DND-41 (cell line): ENCODE measurements at places on chromosomes 7 and 10.

DNA sequence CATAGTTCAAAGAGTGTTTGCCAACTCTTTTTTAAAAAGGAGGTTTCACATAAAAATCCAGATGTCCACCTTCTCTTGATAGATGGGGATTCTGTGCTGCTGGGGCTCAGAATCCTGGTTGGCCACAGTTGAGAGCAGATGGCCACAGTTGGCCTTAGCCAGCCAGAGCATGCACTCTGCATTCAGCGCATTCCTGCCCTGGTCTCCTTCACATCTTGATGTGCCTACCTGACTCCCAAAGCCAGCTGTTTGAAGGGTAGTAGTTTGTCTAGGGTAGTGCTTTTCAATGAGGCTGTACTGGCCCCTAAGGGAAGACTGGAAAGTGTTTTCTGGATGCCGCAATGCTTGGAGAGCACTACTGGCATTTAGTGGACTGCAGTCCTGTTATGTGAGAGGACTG is 208.1 kb upstream of the HDAC9 start:
- DNase-seq, result no peak

DNA sequence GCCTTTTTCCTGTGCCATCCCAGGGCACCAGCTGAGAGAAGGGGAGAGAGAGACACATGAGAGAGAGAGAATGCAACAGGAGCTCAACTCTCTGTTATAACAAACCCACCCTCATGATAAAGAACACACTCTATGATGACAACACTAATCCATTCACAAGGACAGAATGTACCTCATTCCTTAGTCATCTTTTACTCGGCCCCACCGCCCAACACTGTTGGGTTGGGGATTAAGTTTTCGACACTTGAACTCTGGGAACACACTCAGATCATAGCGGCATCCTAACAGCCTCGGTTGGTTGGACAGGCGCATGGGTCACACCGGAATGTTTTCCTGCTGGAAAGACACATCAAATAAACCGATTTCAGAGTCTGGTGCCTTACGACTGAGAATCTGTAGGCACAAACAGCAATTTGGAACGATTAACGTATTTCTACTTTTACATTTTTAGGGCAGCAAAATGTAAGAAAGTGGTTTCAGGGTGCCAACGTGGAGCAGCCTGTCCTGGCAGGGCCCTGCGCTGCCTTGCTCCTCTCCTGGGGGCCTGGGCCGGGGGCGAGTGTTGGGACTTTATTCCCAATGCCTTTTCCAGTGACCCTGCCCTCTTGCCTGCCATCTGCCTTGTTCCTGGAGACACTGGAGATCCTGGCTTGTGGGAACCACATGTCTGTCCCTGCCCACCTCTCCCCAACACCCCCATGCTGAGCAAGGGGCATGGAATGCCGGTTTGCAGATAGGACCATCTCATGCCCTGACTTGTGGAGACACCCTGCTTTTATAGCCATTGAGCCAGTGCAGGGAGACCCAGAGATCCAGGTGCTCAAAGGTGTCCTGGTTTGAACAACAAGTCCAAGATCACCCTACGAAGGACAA is 287.0 kb downstream of the TCERG1L start:
- no peak for DNase-seq

GRCh38 chr7:29975561-29975960 is 14.0 kb downstream of the SCRN1 start:
- no peak for DNase-seq

DNA sequence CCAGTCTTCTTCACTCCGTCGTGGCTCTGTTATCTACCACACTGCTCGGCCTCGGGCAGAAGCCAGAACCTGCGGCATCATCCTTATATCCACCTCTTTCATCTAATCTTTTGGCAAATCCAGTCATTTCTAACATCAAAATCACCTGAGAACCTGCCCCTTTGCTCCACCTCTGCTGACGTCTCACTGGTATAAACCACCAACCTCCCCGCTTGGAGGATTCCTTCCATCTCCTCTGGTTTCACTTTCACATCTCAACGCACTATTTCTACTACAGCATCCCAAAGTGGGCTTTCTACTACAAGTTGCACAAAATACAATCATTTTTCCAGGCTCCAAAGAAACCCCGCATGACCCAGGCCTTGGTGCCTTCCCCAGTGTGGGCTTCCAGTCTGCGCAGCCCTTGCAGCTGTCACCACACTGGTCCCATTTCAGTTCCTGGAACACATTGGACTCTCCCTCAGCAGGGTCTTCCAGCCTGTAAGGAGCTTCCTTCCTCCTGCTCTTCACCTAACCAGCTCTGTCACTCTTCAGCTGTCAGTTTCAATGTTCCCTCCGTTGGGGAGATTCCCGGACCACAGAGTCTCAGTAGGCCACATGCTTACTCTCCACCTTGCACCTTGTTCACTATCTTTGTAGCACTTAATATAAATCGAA is 85.0 kb downstream of the PRKCQ start:
- peak; percentile 61 for DNase-seq

DNA sequence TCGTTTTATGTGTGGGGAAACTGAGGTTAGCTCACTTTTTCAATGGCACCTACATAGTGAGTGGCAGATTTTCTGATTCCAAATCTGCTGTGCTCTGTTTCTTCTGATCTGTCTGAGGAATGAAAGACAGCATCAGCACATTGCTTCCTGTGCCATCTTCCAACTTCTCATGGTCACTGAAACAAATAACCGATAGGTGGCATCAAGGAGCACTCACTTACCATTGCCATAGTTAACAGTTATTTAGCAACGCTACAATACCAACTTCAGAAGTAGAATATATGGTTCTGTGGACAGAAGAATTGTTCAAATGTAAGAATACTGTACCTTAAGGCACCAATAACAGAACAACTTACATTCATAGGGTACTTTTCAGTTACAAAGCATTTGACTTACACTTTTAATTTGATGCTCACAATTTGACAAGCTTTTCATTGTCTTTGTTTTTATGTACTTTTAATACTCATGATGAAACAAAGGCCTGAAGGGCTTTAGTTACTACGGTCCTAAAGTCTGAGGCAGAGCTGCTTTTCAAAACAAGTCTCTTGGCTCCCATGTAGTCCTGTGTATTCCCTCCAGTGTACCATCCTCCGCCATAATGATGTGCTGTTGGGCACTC is 228.9 kb upstream of the TCF7L2 start:
- no peak for DNase-seq

- DNase-seq, result no peak
These were observed 1.9 kb downstream of the CNPY1 start for GRCh38 chr7:155544485-155544884.

DNA sequence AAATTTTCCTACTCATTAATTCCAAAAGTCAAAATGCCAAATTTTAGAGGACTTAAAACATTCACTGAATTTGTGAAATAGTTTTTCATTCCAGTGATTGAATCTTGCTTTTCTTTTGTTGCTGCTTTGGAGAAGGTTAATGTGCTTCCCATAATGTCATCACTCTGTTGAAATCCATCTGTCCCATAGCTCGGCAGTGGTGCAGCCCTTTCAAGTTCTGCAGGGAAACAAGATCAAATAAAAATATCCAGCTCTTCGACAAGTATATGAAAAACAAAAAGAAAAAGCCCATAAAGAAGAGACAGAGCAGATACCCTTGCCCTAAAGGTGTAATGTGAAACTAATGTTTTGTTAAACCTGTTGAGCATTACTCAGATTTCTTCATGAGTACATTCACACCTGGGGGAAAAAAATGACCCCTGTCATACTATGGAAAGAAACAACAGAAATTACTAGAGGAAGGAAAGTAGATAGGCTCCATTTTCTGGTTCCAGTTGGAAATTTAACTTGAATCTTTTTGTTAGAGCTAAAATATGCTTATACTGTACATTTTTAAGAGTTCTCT is 35.1 kb downstream of the AGR3 start:
- DNase-seq, result no peak

DNA sequence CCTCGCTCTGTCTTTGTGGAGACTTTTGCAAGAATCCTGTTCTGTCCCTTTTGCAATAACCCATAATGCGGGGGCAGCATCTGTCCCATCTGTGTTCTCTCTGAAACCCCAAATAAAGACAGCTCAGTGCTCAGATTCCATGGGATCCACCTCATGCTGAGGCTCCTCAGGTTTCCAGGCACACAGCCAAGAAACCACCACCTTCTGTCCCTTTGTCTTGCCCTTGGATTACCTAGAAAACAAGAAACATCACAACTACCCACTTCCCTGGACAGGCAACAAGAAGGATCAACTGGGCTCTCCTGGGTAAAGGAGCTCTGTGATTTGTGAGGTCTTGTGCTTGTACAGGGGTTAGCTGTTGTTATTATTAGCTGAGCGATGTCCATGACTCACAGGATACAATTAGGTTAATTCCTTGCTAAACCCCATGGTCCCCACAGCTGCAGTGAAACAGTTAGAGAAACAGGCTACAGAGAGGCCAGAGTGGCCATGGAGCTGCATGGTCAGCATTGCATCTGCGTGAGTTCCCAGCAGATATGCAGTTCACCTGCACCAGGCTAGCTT is 50.2 kb downstream of the CXCL12 start:
- no peak for DNase-seq

DNA sequence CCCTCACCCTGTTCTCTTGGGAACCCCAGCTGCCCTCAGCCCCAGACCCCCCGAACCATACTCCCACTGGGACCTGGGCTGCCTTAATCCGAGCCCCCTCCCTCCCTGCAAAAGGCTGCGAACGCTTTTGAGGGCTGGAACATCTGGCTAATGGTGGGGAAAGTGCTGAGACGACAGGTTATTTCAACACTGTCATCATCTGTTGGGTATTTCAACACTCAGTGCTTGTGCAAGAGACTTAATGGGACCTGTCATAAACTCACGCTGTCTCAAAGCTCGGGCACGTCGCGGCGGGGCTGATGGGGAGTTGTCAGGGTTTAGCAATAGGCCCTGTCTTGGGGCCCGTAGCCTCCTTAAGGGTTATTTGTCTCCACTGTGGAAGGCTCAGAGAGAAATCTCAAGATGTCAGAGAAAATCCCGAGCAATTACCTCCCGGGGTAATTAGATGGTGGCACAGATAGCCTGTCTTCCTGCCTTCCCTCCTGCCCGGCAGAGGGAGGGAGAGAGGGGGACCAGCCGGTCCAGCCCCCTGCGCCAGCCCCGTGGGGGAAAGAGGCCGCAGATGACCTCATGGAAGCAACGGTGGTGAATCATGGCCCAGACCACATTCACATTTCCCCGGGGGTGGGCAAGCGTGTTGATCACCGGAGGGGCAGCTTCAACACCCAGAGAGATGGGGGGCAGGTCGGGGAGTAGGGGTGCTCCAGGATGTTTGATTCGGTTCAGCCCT is 88.7 kb upstream of the MYL10 start:
- no peak for DNase-seq

DNA sequence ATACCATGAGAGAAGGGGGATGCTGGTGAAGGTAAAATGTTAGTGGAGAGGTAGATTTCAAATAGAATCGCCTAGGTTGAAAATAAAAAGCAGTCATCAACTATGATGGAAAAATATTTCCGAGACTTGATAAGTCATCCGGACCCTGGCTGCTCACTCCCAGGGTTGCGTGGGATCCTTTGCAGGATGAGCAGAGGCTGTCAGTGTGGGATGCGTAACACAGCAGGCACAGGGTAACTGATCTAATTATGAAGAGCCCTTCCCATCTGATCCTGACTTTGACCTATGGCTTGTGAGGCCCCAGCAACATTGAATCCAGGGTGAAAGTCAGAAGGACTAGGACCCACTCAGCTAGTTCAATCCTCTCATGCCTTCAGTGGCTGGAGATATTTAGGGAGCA is 236.9 kb downstream of the DPP6 start:
- no peak for DNase-seq

- no peak for DNase-seq
These were observed 839.0 kb downstream of the LRMDA start for GRCh38 chr10:76270464-76270863.

DNA sequence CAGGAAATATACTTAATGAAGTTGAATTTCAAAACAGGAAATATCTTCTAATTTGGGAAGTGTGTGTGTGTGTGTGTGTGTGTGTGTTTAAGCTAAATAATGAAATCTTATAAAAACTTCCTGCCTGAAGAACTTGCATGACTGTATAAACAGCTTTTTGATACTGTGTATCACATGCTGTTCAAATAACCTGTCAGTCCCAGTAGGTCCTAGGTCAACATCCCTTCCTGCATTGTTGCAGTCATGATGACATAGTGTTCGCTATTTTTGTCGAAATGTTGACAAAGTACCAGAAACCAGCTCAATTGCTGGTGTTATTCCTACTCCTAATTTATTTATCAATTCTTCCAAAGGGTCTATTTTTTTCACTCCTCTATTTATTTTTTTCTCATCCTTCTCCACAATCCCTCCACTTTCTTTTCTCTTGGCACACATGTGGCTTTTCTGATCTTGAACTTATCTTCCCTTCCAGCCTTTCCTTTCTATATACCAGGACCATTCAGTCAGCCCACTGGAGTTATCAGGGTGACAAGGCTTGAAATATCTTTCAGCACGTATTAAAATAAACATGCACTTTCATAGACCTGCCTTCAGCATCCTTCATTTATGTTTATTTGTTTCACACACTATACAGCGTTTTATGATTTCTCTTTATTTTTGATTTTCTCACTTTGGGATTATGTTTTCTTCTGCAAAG is 115.8 kb downstream of the PLXDC2 start:
- no peak for DNase-seq

GRCh38 chr7:27119412-27119911 is 11.1 kb downstream of the HOXA4 start:
- DNase-seq, result no peak

GRCh38 chr10:50577010-50577409 is 46.7 kb downstream of the SGMS1 start:
- DNase-seq, result no peak

- peak; percentile 48 for DNase-seq
These were observed 56.5 kb upstream of the PCGF5 start for GRCh38 chr10:91163869-91164474.

GRCh38 chr10:73366381-73367298 is 8.0 kb upstream of the CFAP70 start:
- DNase-seq, result no peak

DNA sequence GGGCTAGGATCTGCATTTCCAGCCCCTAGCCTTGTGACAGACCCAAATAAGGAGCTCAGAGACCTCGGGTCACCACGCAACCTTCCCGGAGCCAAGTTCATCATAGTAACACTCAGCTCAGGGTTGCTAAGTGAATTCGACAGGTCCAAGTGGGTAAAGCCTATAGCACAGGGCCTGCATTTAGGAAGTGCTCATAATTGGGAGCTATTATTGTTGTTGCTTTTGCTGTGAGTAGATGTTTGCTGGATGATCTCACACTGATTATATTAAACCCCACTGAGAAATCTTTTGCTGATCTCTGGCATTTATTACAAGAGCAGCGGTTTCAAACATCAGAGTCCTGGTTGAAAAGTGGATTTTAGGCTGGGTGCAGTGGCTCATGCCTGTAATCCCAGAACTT is 20.3 kb upstream of the SAR1A start:
- no peak for DNase-seq

- no peak for DNase-seq
These were observed 93.8 kb downstream of the PARD3 start for GRCh38 chr10:34721208-34721840.

- no peak for DNase-seq
These were observed 2.1 kb upstream of the RALA start for GRCh38 chr7:39621261-39621660.

GRCh38 chr7:108128514-108128913 is 1.6 kb downstream of the LAMB4 start:
- no peak for DNase-seq
